ENCODE measurements at places on chromosomes 5 and 9.

GRCh38 chr5:87121304-87122150 is 146.2 kb upstream of the RASA1 start:
- no peak for DNase-seq

DNA sequence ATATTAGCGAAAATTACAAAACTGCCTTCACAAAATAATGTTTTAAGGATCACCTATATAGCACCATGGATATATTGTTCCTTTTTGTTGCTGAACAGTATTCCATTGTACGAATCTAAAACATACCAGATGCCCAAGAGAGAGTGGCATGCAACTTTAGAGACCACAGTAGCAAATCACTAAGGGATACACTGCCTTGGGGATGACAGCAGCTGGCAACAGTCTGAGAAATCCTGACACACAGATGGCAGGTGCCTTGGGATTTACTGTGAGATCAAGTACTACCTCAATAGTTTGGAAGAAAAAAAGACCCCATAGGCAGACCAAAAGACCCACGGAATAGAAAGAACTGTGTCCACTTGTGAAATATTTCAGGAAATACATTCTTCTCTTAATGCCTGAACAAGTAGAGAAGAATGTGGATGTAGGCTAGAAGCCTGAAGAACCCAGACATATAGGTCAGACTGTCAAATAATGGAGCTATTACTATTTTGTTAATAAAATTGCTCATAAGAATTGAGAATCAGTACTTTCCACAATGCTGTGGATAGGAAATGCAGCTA is 53.4 kb downstream of the PLPP1 start:
- DNase-seq = no peak

- no peak for DNase-seq
These were observed 36.8 kb upstream of the STARD4 start for GRCh38 chr5:111548992-111549649.

- no peak for DNase-seq
These were observed 2.4 kb downstream of the NFIL3 start for GRCh38 chr9:91421128-91421765.

DNA sequence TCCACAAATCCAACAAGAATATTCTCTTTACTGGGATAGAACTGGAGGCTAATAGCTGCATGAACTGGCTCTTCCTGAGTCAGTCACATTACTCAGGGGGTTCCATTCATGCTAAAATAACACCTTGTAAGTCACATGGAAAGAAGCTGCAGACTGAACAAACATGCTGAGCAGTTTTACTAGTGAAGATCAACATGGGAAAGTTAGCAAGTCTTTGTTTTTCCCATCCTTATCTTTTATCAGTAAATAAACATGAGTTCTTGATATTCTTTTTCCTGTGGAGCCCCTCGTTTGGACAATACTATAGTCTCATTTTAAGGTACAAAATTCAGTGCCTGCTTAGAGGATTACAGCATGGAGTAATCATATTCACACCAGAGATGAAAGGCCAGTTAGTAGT is 43.7 kb upstream of the TEK start:
- DNase-seq = no peak

DNA sequence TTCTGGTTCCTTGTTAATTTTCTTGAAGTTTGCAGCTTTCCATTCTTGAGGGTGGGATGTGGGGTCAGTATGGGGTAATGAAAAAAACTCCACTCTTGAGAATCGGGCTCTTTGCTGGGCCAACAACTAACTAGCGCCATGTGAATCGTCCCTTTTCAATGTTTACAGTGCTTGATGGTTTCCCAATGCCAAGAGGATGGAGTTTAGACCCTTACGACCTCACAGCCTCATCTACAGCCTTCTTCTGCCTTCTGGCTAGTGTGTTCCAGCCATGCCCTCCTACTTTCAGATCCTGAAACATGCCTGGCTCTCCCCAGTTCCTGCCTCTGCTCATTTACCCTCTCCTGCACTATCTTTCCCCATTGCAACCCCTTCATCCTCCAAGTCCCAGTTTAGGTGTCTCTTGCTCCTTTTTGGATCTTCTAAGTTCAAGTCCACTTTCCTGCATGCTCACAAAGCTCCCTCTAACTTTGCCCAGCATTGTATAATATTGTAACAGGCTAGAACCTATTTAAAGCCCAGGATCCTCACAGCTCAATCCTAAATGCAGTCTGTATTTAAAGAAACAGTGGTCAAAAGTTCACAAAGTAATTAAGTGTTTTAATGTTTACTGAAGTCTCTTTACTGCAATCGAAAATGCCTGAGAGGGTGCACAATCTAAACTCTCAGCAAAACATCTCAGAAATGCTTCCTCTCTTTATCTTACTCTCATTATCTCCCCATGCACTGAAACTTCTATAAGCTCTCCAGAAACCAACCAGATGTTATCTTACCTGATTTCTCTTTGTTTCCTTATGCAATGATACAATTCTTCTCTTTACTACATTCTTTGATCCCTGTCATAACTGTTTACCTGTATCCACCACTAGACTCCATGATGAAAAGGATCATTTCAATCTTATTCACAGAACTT is 20.6 kb upstream of the CAST start:
- DNase-seq = no peak
